T-cell (primary cell): ENCODE measurements at places on chromosomes 3 and 15. TPM values are rescaled to one million over a fixed set of nuclear protein-coding genes. Genes with fewer than 3 reads are reported as not detected.

The FANCD2 gene
- total RNA-seq = 21.2 TPM

The UTS2B gene
- total RNA-seq = not detected

The STIMATE gene
- total RNA-seq = 50.6 TPM

The CDHR4 gene
- total RNA-seq = 0.35 TPM

GRCh38 chr15:71410347-71410746, 295.1 kb downstream of the THSD4 start:
- H3K27ac ChIP-seq = no peak overlapping the region
- H3K4me1 ChIP-seq = no peaks in the 10 kb centered on the region
- no peak overlapping the region for H3K4me3 ChIP-seq
- DNase-seq = no peak
- no peaks in the 10 kb centered on the region for H3K36me3 ChIP-seq

DNA sequence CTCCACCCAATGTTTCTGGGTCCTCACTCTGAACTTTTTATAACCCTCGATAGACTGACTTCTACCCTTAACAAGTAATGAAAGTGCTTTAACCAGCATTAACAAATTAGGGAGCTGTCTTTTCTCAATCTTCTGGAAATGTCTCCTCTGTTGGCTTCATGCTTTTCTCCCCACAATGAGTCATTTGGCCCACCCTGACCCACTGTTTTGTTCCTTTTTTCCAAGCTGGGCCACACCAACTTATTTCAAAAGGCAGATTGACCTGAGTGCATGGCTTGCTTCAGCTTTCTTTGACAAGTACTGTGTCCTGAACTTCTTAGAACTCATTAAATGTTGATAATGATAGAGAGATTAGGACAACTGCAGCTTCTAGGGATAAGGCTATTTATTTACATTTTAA, 199.6 kb upstream of the SEMA6D start:
- no peak overlapping the region for H3K4me3 ChIP-seq
- H3K36me3 ChIP-seq = no peaks in the 10 kb centered on the region
- H3K27ac ChIP-seq = no peak overlapping the region
- DNase-seq = no peak
- no peaks in the 10 kb centered on the region for H3K4me1 ChIP-seq
- no peaks in the 10 kb centered on the region for H3K27me3 ChIP-seq

DNA sequence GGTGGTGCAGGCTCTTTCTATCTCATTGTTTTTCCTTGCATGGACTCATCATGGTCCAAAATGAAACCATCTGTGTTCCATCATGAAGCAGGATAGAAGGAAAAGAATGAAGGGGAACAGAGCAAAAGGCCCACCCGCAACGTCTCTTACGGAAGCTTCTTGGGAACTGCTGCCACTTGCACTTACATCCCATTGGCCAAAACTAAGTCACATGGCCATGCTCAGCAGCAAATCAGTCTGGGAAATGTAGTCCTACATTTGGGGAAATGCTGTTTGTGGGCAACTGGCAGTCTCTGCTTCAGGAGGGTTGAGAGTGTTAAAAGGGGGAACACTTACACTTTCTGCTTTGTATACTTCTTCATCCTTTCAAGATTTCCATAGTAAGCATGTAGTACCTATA, 191.6 kb downstream of the SV2B start:
- no peaks in the 10 kb centered on the region for H3K4me1 ChIP-seq
- peaks cover 18% of the 10 kb centered on the region for H3K27me3 ChIP-seq
- H3K36me3 ChIP-seq = no peaks in the 10 kb centered on the region
- no peak overlapping the region for H3K4me3 ChIP-seq
- DNase-seq = no peak

GRCh38 chr3:97970156-97970555, 2.1 kb downstream of the RIOX2 start:
- H3K27me3 ChIP-seq = no peaks in the 10 kb centered on the region
- H3K4me1 ChIP-seq = peaks cover 21% of the 10 kb centered on the region
- no peak overlapping the region for H3K4me3 ChIP-seq
- no peaks in the 10 kb centered on the region for H3K36me3 ChIP-seq

DNA sequence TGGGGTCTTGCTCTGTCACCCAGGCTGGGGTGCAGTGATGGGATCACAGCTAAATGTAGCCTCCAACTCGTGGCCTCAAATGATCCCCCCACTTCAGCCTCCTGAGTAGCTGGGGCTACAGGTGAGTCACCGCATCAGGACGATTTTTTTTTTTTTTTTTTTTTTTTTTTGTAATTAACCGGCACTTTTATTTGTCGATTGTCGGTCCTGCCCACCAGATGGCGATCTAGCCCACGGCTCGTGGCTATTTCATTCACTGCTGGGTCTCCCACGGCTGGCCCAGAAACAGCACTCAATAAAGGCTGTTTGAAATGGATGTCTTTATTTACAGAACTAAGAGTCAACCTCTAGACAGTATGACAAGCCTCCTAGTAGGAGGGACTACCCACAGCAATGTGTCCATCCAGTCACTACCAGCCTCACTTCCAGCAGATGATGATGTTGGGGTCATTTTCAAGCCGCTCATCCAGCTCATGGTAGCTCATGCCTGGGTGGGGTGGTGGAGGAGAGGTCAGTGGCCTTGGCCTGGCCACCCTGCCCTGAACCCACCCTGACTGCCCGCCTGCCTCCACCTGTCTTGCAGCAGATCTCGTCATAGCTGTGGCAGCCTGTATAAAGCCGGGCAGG, 1.8 kb upstream of the ZMYND10 start:
- no peaks in the 10 kb centered on the region for H3K27me3 ChIP-seq
- no peaks in the 10 kb centered on the region for H3K36me3 ChIP-seq
- peak; percentile 68 for DNase-seq
- no peak overlapping the region for H3K27ac ChIP-seq
- peaks cover 76% of the 10 kb centered on the region for H3K4me1 ChIP-seq

DNA sequence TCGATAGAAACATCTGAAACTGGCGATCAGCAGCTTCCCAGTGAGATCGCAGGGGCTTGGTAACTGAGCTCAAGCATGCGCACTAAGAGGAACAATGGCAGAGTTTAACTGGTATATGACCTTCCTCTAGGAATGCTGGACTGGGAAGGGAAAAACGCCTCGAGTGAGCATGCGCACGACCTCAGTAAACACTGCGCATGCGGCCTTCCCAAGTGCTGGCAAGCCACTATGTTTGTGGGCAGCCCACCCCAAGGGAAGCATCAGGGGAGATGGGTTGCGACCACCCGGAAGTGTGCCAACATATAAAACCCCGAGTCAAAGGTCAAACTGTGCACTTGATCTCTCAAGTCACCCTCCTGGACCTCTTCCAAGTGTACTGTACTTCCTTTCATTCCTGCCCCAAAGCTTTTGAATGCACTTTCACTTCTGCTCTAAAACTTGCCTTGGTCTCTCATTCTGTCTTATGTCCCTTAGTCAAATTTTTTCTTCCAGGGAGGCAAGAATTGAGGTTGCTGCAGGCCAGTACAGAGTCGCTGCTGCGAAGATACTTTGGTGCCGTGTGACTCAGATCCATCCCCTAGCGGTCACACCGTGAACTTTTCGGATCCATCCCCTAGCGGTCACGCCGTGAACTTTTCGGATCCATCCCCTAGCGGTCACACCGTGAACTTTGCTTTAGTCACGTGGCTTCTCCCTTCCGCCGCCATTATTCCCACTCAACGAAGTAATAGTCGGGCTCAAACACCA, 243.3 kb downstream of the FAM43A start:
- H3K4me3 ChIP-seq = no peak overlapping the region
- DNase-seq = no peak
- H3K27me3 ChIP-seq = peaks cover 15% of the 10 kb centered on the region
- H3K4me1 ChIP-seq = no peaks in the 10 kb centered on the region
- H3K27ac ChIP-seq = no peak overlapping the region
